ENCODE measurements at places on chromosomes 3 and 15. TPM values are rescaled to one million over a fixed set of nuclear protein-coding genes. Genes with fewer than 3 reads are reported as not detected.

PPP1R14D gene
- not detected for total RNA-seq

DNA sequence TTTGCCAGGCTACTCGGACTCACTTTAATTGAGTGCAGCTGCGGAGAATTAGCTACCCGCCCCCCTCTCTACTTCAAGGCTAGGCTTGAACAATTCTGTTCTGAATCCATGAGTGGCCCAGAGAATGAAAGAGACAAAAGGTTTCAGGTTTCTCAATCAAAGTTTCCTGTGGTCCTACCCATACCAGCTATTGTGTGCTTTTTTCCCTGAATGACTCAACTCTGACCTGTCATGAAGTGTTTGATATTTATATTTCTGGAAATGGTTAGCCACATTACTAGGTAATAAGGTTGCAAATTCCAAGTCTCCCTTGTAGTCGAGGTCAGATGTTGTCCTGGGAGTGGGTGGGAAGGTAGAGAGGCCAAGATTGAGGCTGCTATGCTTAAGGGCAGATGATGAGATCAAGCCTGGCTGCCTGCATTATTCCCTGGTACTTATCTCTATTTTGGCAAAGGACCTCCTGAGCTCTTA lies 392.7 kb upstream of the TBL1XR1 start:
- H3K36me3 ChIP-seq, result peaks cover 3% of the 10 kb centered on the region
- no peaks in the 10 kb centered on the region for H3K27me3 ChIP-seq
- peaks cover 36% of the 10 kb centered on the region for H3K4me1 ChIP-seq
- H3K27ac ChIP-seq, result no peak overlapping the region

DLG1 gene
- total RNA-seq, result 61.4 TPM

GRCh38 chr3:41198526-41198925 lies 779 bp upstream of the CTNNB1 start:
- peaks cover 11% of the 10 kb centered on the region for H3K36me3 ChIP-seq
- peak; percentile 18 for DNase-seq
- H3K27ac ChIP-seq, result peak overlapping the region; percentile 73
- peak overlapping the region; percentile 80 for H3K4me3 ChIP-seq
- H3K4me1 ChIP-seq, result peaks cover 32% of the 10 kb centered on the region
- peaks cover 24% of the 10 kb centered on the region for H3K27me3 ChIP-seq

SLITRK3 gene
- total RNA-seq, result not detected

- H3K27me3 ChIP-seq, result no peaks in the 10 kb centered on the region
- H3K4me3 ChIP-seq, result no peak overlapping the region
- DNase-seq, result no peak
Measured at GRCh38 chr15:71103102-71103676, 12.1 kb upstream of the THSD4 start.

GRCh38 chr3:63795438-63795837 lies 23.7 kb upstream of the C3orf49 start:
- no peak overlapping the region for H3K4me3 ChIP-seq
- peaks cover 2% of the 10 kb centered on the region for H3K27me3 ChIP-seq
- no peak overlapping the region for H3K27ac ChIP-seq
- H3K36me3 ChIP-seq, result no peaks in the 10 kb centered on the region
- DNase-seq, result no peak

GRCh38 chr3:31550452-31551251 lies 17.9 kb downstream of the STT3B start:
- H3K4me1 ChIP-seq, result peaks cover 61% of the 10 kb centered on the region
- no peak overlapping the region for H3K4me3 ChIP-seq
- H3K27ac ChIP-seq, result peak overlapping the region; percentile 6

- H3K27me3 ChIP-seq, result no peaks in the 10 kb centered on the region
- no peak for DNase-seq
- H3K4me3 ChIP-seq, result no peak overlapping the region
Measured at GRCh38 chr3:31876331-31876730, 104.7 kb downstream of the OSBPL10 start.

TGM5 gene
- 0.20 TPM for total RNA-seq

GRCh38 chr3:94171954-94172353 lies 109.1 kb downstream of the NSUN3 start:
- H3K4me3 ChIP-seq, result no peak overlapping the region
- no peaks in the 10 kb centered on the region for H3K4me1 ChIP-seq
- no peak overlapping the region for H3K27ac ChIP-seq
- no peak for DNase-seq
- peaks cover 2% of the 10 kb centered on the region for H3K27me3 ChIP-seq

DNA sequence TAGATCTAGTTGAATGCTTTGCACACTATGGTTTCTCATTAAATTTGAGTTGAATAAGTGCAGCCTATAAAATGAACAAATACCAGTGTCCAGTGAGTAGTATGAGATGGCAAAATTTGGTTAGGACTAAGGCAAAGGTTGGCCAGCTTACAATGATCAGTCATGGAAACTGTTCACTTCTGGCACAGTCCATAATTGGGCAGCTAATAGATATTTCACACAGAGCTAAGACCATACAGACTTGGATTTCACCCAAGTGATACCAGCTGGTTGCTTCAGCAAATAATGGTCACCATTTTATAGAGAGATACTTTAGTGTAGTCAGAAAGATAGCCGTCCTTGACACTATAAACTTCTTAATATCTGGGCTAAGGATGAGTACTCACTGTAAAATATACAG lies 15.7 kb downstream of the GAP43 start:
- no peak overlapping the region for H3K27ac ChIP-seq
- peaks cover 6% of the 10 kb centered on the region for H3K27me3 ChIP-seq
- no peak overlapping the region for H3K4me3 ChIP-seq
- no peak for DNase-seq
- no peaks in the 10 kb centered on the region for H3K36me3 ChIP-seq

GRCh38 chr3:124428372-124429128 lies 301.7 kb upstream of the UMPS start:
- H3K4me3 ChIP-seq, result no peak overlapping the region
- H3K4me1 ChIP-seq, result no peaks in the 10 kb centered on the region
- no peaks in the 10 kb centered on the region for H3K36me3 ChIP-seq
- no peak for DNase-seq
- H3K27me3 ChIP-seq, result peaks cover 21% of the 10 kb centered on the region

- H3K4me1 ChIP-seq, result no peaks in the 10 kb centered on the region
- H3K27ac ChIP-seq, result no peak overlapping the region
- no peaks in the 10 kb centered on the region for H3K36me3 ChIP-seq
- no peaks in the 10 kb centered on the region for H3K27me3 ChIP-seq
- DNase-seq, result no peak
Measured at GRCh38 chr3:4113811-4114522, 189.2 kb upstream of the SETMAR start.

- peaks cover 1% of the 10 kb centered on the region for H3K4me1 ChIP-seq
- H3K4me3 ChIP-seq, result no peak overlapping the region
- H3K27ac ChIP-seq, result no peak overlapping the region
- no peak for DNase-seq
- H3K36me3 ChIP-seq, result peaks cover 27% of the 10 kb centered on the region
Measured at GRCh38 chr15:85097250-85097649, 115.6 kb downstream of the PDE8A start.

CASR gene
- 0.15 TPM for total RNA-seq

GABRA5 gene
- not detected for total RNA-seq

- peaks cover 12% of the 10 kb centered on the region for H3K36me3 ChIP-seq
- peak overlapping the region; percentile 4 for H3K27ac ChIP-seq
- peak overlapping the region; percentile 94 for H3K4me3 ChIP-seq
- DNase-seq, result no peak
Measured at GRCh38 chr3:171462224-171462623, 2.0 kb upstream of the TNIK start.

DNA sequence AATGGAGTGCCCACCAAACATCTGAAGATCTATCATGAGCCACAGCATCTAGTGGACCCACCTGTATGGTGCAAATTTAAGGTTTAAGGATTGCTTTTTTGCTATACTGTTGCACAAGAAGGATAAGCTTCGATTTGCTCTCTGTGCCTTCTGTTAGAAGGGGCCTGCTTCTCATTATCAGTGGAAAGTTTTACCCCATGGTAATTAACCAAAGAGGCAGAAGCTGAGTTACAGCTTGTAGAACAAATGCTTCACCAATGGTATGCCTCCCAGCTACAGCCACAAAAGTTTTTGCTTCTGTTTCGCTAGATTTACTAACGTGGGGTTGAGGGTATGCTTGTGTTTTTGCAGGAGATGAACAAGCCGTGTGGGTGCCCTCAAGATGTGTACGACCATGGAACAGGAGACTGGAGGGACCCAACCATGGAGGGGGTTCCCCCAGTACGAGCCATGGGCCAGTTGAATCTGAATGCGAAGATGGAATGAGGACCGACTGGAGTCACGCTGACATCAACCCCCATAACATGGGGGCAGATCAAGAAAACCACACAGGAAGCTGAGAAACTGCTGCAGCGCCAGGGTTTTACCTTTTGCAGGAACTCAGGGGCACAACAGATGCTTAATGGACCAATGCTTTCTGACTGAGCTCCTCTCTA lies 43.5 kb downstream of the ACAD9 start:
- H3K4me1 ChIP-seq, result peaks cover 27% of the 10 kb centered on the region
- H3K27ac ChIP-seq, result peak overlapping the region; percentile 33
- H3K4me3 ChIP-seq, result peak overlapping the region; percentile 43
- peaks cover 19% of the 10 kb centered on the region for H3K27me3 ChIP-seq

Data from activated CD4-positive, alpha-beta memory T cell treated with anti-CD3 and anti-CD28 coated beads, Interleukin-2, amount 10 ng/mL, durations not matched to agents 7 days and 5 days (primary cell).